ENCODE measurements at places on chromosomes 6 and 20.

DNA sequence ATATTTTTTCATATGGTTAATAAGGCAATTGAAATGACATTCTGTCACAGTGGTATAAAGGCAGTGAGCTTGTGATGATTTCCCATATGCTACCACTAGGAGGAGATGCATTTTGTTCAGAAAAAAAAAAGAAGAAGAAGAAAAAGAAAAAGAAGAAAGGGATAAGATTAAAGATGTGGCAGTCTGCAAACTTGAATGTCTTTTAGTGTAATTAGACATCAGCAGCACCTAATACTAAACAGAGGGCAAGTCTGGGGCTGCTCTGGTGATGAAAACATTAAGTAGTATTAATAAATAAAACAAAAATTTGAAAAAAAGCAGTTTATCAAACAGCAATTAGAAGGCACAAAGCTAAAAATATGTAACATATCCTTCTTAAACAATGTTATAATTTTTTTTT lies 95.4 kb upstream of the DEFB112 start:
- DNase-seq = no peak

DNA sequence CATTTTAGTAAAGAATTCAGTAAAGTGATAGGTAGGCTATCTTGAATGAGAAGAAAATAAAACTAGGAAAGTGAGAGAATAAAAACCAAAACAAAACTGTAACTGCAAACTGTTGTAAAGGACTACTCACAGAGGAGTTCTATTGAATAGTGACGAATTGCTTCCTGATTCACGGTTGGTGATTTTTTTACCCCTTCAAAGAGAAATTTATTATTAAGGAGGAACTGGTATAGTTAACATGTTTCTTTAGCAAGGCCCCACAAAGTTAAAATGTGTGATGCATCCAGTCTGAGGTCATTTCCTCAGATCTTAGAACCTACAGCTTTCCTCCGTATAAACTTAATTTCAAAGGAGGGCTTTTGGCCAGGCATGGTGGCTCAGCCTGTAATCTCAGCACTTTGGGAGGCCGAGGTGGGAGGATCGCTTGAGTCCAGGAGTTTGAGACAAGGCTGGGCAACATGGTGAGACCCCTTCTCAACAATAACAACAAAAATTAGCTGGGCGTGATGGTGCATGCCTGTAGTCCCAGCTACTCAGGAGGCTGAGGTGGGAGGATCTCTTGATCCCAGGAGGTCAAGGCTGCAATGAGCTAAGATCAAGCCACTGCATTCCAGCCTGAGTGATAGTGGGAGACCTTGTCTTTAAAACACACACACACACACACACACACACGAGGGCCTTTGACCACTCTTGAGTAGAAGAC lies 8.3 kb downstream of the PRDM1 start:
- peak; percentile 72 for DNase-seq

GRCh38 chr6:52283111-52283510 lies 1.4 kb downstream of the MCM3 start:
- no peak for DNase-seq

- DNase-seq = no peak
These were observed 95.1 kb downstream of the SNAP25 start for GRCh38 chr20:10313701-10314100.

DNA sequence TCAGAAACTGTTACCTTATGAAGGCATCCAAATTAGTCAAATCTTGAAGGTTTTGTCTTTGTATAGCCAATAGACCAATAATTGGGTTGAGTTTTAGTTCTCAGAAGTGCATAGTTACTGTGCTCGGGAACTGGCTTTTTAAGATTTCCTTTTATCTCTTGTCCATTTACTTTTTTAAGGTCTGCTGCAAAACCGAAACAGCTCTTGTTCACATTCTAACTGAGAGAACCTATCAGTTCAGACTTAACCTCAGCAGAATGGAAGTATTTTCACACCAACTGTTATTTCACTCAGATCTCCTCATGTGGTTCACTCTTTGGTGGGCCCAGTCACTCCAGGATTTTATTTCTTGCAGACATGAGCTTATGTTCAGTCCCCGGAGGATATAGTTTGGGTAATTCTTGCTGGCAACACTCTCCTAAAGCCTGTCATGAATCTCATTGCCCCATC lies 55.5 kb downstream of the TPBG start:
- DNase-seq = no peak

GRCh38 chr6:44404715-44405099 lies 17.2 kb downstream of the CDC5L start:
- no peak for DNase-seq

DNA sequence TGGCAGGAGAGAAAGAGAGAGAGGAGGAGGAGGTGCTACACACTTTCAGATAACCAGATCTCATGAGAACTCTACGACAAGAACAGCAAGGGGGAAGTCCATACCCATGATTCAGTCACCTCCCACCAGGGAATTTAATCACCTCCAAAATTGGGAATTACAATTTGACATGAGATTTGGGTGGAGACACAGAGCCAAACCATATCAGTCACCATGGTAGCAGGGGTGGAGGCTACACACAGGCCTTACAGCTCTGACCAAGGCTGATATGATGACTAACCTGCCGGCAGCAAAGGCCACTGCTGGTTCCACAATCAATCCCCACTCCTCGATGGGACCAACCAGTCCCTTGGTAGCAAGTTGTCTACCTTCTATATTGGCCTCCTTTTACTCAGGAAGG lies 13.6 kb upstream of the RBM24 start:
- DNase-seq = no peak

- no peak for DNase-seq
These were observed 338.4 kb upstream of the CITED2 start for GRCh38 chr6:139712830-139713229.

DNA sequence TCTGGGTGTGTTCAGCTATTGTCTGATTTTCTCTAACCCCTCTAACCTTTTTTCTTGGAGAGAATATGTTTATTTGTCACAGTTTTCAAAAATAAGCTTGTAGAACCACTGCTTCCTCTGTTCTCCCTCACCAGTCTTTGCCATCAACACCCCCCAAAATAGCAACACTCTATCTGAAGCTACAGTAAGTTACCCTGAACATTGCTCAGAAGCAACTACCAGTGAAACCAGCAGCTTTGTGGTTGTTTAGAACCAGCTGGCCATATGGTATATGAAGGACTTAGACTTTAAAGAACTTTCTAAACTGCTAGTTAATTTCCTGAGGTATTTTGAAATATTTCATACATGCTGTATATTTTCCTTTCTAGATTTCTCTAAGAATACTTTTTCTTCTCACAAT lies 242.9 kb downstream of the KHDRBS2 start:
- DNase-seq = no peak

Data from CD4-positive, alpha-beta T cell treated with Interleukin-2 at 100 ng/mL for 4 hours (primary cell).